ENCODE measurements at places on chromosomes 1 and 21.

GRCh38 chr21:18142655-18143054, 102.0 kb upstream of the CHODL start:
- DNase-seq = no peak

DNA sequence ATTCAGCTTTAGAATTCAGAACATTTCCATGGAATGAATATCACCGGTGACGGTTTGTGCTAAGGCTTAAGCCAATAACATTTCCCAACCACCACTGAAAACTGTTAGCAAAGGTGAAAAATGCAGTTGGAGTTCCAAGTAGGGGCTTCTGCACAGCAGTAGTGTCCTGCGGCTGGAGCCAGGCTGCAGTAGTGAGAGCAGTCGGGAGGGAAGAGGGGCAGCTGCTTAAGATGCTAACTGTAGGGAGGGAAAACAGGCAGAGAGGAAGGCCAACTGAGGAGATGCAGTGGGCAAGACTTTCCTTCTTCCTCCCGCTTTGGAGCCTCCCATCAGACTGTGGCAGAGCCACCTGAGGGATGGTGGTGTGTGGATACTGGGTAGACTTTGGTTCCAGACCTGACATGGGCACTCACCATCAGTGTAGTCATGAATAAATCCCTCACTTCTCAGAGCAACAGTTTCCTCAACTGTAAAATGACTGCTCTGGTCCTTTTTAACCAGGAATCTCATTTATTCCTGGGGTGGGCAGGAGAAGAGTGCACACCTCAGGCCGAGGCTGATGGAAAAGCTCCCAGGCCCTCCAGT, 3.2 kb downstream of the F3 start:
- no peak for DNase-seq

- DNase-seq = no peak
Observed at GRCh38 chr1:151760597-151761385, 2.5 kb downstream of the MRPL9 start.

DNA sequence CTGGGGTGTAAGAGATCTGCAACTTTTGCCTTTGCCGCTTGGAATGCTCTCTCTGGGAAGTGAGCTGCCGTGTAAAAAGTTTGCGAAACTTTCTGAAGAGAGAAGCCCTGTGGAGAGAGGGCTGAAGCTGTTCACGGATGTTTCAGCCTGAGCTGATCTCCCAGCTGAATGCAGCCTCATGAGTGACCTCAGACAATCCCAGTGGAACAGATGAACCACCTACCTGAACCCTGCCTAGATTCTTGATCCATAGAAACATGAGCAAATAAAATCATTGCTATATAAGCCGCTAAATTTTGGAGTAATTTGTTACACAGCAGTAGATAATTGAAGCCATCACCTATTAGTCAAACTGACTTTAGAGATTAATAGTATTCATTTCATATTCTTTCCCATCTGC, 4.4 kb upstream of the ALG6 start:
- no peak for DNase-seq

DNA sequence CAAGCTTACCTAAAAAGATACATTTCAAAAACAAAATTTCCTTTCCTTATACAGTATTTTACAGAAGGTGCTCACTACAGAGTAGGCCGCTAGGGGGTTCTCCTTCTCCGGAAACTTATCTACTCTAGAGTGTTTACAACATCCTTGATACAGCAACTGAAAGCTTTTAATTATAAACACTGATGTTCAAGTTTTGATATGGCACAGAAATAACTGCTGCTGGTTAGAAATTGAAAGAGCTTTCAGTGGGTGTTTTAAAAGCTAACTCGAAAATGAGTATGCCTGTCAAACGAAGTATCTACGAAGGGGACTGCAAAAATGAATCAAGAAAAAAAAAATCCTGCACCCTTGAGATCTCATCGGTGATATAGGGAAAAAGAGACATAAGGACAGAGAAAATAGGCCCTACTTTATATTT, 1.0 kb downstream of the YOD1 start:
- no peak for DNase-seq

- DNase-seq = no peak
Observed at GRCh38 chr1:39395357-39395831, 96.0 kb upstream of the BMP8A start.

- no peak for DNase-seq
Observed at GRCh38 chr1:1544544-1544943, 4.1 kb upstream of the TMEM240 start.

GRCh38 chr1:226572325-226572726, 23.8 kb downstream of the STUM start:
- no peak for DNase-seq

DNA sequence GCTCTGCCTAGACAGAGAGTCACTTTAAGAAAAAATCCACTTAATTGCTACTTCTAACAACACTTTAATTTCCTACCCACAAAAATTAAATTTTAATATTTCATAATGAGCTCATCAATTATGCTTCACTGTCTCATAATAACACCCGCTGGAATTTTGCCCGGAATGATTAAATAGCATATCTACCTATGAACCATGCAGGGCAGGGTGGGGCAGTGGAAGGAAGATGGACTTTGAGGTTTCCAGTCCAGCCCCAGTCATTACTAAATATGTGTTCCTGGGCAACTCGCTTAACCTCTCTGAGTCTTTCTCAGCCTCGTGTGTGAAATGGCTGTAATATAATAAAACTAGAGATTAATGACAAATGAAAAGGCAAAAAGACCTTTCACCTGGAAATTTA, 32.8 kb upstream of the SLC45A1 start:
- no peak for DNase-seq

DNA sequence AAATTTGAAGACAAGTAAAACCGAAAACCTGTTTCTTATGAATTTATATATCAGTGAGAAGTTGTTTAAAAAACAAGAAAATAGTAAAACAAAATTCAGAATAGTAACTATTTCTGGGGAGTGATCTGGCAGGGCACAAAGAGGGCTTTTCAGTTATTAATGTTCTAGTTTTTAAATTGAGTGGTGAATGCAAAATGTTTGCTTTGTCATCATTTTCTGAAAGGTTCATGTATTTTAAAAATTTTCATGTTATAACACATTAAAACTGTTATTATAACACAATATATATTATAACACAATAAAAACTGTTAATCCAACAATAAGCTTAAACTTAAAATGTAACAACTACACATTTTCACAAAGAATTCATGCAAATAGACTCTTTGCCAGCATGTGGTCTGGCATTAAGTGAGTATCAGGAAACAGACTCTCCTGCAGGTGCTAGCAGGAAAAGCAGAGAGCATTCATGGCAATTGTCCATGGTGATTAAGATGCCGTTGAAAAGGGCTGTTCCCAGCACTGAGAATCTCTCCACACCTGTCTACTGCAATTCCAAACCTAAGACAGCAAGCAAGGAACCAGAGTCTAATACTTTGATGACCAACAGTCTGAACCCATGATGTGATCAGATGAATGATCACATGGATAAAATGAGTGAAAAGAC, 204.9 kb downstream of the TBX15 start:
- no peak for DNase-seq

DNA sequence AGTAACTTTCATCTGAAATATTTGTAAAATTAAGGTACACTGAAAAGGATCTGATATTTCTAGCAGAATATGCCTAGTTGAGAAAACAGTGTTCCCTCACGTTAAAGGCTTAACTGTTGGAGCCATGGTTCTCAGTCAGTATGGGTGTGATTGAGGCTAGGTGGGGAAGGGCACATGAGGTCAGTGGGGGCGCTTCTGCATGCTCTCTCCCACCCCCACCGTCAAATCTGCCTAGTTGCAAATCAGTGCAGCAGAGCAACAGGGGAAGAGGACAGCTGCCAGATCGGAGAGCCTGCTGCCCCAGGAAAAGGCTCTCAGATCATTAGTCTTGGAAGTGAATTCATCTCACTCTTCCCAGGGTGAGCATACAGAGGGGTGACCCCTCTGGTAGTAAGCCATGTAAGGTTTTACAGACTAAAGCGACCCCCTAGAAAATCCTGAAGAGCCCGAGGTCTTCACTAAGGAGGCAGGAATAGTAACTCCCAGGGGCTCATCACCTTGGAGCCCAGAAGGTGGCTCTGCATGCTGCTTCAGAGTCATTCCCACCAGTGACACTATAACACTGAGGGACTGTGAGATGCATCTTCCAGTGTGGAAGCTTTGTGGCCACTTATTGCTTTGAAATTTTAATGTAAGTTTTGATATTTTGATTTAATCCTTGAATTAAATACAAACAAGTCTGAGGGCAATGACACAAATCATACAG, 83.1 kb upstream of the BARHL2 start:
- DNase-seq = no peak

DNA sequence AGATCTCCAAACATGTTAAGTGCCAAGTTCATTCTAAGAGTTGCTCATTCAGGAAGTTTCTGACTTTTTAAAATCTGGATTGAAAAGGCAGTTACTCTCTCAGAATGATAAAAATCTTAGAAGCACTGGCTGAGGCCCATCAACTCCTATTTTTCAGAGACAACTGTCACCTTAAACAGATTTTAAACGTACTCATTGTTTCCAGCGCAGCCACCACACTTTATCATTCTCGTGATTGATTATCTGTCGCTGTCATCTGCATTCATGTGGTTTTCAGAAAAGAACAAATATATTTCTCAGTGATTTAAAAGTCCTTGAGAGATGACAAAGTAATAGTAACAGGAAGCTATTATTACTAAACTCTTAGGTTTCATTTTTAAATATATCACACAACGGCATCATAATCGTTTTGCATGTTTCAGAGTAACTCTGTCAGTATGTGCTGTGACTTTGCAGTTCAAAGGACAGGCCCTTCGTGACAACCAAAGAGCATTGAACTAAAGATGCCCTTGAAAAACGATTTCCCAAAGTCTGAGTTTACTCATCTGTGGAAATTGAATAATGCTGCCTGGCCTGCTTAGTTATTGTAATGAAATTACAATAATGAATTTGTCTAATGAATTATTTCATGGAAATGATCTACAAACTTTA, 14.9 kb upstream of the KCNK1 start:
- no peak for DNase-seq

DNA sequence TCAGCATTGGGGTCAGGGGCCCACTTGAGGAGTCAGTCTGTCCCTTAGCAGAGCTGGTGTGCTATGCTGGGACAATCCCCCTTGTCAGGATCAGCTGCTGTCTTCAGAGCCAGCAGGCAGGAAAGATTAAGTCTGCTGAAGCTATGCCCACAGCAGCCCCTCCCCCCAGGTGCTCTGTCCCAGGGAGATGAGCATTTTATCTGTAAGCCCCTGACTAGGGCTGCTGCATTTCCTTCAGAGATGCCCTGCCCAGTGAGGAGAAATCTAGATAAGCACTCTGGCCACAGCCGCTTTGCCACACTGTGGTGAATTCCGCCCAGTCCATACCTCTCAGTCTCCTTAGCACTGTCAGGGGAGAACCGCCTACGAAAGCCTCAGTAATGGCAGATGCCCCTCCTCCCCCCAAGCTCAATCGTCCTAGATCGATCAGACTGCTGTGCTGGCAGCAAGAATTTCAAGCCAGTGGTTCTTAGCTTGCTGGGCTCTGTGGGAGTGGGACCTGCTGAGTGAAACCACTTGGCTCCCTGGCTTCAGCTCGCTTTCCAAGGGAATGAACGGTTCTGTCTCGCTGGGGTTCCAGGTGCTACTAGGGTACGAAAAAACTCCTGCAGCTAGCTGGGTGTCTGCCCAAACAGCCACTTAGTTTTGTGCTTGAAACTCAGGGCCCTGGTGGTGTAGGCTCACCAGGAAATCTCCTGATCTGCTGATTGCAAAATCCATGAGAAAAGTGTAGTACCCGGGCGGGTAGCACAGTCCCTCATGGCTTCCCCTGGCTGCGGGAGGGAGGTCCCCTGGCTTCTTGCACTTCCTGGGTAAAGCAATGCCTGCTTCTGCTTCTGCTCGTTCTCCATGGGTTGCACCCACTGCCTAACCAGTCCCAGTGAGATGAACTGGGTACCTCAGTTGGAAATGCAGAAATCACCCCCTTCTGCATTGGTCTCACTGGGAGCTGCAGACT, 25.1 kb upstream of the TP53BP2 start:
- no peak for DNase-seq

DNA sequence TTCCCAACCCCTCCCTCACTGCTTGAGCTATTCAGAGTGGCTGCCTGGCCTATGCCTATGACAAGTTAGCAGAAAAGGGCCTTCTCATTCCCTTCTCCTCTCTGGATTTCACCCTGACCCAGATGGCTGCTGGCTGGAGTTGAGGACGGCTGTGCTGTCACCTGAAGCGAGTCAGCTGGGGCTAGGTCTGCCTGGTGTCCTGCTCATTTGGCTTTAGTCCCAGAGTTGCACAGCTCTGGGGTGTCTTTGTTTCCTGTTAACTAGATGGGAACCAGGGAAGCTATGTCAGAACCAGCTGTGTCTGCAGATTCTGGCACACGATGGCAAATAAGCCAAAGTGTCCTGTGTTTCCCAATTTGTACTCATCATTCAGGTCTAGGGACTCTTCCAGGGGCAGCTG, 52.9 kb downstream of the CNIH3 start:
- DNase-seq = no peak

DNA sequence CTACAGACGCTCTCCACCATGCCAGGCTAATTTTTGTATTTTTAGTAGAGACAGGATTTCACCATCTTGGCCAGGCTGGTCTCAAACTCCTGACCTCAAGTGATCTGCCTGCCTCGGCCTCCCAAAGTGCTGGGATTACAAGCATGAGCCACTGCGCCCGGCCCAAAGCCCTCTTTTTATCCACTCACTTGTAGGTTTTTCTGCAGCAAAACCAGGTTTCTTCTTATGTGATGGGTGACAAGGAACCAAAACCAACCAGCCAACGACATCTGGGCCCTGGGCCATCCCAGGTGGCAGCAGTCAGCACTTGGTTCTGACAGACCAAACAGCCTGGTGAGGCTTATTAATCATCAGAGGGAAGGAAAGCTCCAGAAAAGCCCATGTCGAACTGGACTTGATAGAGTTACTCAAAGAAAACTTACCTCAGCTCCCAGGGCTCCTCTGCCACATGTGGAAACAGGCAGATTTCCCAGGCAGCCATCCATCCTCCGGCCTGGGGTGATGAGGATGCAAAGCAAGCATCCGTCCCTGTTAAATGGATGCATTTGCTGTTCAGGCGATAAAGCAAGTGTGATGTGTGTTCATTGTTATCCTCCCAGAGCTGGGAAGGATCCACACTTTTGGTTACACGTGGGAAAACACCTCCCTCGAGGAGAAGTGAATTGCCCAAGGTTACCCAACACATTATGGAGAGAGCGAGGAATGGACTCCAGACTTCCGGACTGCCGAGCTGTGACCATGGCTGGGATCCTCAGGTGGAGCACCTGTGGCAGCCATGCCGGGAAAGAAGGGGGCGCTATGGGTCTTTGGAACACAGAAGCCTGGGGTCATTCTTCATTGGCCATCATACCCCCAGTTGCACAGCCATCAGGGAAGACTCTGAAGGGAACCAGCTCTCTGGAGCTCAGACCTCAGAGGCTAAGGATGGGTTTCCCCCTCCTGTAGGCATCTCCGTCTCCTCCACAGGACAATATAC, 118.8 kb downstream of the HUNK start:
- no peak for DNase-seq

All from stimulated activated CD4-positive, alpha-beta T cell treated with anti-CD3 and anti-CD28 coated beads, Interleukin-15, amount 100 ng/mL, for 1 hour (primary cell).